ENCODE measurements at places on chromosomes 3 and 15.

- peak; percentile 80 for DNase-seq
Measured at GRCh38 chr15:75452865-75453702, 1.6 kb upstream of the SIN3A start.

DNA sequence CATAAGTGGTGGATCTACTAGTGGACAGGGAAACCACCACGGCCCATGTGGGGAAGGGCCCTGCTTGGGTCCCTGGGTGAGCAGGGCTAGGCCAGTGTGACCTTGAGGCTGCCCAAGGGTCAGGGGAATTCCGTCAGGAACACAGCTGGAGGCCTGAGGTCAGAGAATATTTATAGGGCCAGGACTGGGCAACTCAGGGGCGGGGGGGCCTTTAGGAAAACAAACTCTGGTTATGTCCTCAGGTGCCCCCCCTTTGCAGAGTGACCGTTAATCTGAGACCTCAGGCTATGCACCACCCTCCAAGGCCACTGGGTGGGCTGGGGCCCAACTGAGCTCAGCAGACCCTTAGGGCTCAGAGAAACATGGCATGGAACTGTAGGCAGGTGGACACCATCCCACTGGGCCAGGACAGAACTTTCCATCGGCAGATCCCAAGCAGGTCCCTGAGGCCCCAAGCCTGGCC, 2.5 kb downstream of the TWF2 start:
- no peak for DNase-seq

GRCh38 chr3:154602241-154602640, 172.3 kb upstream of the GPR149 start:
- no peak for DNase-seq

- DNase-seq: no peak
Measured at GRCh38 chr15:74235962-74236361, at the start of gene CCDC33. Gene CCDC33, plus strand, starts transcription at chr15:74236326. Its CDS starts 394 bp downstream, at chr15:74236720.

DNA sequence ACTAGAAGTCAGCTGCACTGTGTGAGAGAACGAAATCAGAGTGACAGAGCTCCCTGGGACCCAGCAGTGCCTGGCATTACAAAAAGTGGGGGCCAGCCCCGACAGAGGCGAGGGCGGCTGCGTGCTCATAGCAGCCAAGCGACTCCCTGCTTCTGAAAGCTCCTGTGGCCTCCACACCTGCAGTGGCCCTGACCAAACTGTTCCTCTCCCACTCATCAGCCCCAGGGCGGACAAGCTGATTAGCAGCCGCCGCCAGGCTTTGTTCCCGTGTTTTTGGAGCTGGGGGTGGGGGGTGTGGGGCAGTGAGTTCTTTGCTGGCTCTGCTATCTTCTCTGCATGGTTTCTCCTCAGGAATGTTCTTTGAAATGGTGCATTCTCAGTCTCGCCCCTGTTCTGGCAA, 58.1 kb downstream of the DGKG start:
- DNase-seq: no peak

GRCh38 chr15:26841941-26842340, 24.9 kb upstream of the GABRA5 start:
- DNase-seq: no peak

DNA sequence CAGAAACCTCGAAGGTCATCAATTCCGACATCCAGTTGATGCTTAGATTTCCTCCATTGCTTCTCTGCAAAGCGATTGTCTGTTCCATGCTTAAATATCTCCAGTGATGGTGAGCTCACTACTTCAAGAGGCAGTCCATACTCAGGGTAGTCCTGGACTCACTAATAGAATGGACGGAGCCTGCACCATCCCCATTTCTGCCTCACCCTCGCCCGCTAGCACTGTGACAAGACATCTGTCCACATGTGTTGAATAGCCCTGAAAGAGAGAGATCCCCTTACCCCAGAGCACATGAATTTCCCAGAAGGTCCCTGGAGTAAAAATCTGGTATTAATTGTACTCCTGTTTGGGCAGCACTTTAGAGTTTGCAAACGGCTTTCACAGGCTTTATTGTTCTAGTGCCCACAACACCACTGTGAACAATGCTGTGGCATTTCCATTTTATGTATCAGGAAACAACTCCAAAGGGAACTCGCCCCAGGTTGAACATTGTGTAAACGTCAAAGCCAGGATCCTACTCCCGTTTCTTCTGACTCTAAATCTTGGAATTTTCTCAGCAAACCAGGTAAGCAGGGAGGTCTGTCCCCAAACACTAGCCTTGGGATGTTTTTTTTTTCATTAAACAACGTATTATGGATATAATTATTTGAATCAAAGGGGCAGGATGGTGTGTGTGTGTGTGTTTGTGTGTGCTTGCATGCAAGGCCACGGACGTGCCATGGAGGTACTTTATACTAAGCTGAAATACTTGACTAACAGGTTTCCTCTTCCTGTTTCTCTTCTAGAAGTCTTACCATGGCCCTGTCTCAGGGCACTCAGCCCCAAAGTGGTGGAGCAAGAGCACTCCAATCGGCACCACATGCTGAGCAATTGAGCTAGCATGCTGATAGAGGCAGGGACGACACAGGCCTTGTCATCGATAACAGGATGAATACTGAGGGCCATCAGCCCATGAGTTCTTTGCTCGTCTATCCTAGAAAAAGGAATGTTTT, 198.3 kb downstream of the OPA1 start:
- DNase-seq: no peak

GRCh38 chr15:94930960-94931359, 699.6 kb downstream of the MCTP2 start:
- no peak for DNase-seq

DNA sequence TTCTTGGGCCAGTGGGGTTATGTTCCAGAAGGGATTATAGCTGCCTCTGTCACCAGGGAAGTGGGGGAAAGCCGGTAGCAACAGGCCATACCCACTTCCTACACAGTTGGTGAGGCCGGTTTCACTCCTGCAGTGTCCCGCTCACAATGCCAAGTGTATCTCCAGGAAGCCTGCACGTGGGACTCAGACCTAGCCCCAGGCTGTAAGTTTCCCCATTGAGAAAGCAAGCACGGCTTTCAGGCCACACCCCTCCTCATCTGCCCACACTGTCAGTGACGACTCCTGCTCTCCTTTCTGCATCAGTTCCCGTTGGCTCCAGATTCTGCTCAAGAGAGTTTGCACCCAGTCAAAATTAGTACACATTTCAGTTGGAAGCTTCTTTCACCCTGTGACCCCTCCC, 51.6 kb upstream of the CPOX start:
- no peak for DNase-seq

- no peak for DNase-seq
Measured at GRCh38 chr3:188975600-188976314, 196.0 kb upstream of the TPRG1 start.

DNA sequence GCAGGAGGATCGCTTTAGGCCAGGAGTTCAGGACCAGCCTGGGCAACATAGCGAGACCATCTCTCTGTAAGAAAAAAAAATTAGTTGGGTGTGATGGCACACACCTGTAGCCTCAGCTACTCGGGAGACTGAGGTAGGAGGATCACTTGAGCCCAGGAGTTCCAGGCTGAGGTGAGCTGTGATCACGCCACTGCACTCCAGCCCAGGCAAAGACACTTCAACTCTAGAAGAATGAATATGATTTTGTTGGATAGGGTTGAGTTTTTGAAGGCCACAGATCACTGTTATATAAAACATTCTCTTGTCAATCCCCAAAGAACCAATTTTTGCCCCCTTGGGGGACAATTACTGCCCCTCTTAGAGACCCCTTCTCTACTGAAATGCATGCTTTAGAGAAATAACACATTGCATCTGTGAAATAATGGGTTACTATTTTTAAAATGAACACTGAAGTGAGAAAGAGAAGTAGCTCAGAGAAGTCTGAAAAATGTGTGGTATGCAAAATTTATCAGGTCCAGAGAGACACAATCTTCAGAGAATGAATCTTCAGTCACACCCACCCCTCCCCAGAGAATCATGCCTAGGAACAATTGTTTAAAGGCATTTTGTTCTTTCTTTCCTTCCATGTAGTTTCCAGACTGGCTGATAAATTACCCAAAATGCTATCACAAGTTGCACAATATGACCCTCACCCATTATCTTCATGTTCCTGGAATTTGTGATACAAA, 42.7 kb downstream of the METTL6 start:
- peak; percentile 12 for DNase-seq

- no peak for DNase-seq
Measured at GRCh38 chr3:121463745-121464144, 82.0 kb downstream of the POLQ start.

- no peak for DNase-seq
Measured at GRCh38 chr15:31367730-31368344, 41.2 kb downstream of the KLF13 start.

DNA sequence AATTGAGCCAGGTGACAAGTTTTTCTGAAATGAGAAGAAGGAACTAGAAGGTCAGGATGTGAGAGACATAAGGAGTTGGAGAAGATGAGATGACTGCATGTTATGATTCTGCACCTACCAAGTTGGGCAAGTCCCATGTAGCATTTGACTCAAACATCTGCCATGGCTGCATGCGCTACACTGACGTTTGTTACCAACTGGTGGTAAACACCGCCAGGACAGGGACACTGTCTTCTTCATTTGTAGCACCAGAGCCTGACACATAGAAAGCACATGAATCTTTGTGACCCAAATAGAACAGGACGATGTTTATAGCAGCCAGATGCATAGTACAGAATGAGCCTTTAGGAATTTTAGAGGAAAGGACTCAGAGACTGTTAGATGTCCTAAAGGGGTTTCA, 236.7 kb downstream of the MYRIP start:
- no peak for DNase-seq

GRCh38 chr3:138849222-138849940, 14.7 kb upstream of the PIK3CB start:
- no peak for DNase-seq

DNA sequence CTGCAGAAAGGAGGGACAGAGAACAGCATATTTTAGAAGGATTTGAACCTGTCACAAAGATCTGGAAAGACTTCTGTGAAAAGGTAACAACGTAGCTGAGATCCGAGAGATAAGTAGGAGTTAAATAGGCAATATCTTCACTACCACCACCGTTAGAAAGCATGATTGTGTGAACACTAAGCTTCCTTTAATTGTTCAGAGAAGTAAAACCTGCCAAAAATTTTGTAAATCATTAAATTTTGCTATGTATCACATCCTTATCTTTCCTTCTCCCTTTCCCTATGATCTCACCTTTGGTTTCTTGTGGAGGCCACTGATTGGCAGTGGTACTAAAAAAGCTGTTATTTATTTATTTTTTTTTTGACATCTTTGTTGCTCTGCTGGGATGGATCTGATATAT, 346.9 kb downstream of the NLGN1 start:
- DNase-seq: no peak

GRCh38 chr15:40398413-40398873, 7.2 kb upstream of the IVD start:
- no peak for DNase-seq

DNA sequence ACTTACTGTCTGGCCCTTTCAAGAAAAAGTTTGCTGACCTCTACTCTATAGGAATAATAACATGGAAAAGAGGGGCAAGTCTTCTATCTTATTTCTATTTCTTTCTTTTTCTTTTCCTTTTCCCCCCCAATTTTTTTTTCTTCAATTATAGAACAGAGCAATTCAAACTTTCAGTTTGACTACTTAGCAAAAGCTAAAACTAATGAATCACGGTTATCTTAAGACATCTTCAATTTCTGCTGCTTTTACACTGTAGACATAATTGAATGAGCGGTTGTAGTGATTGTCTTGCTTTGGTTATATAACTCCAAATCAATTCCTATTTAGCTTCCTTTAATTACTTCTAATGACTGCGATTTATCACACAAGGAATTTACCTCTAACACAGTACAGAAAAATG, 74.3 kb upstream of the P2RY1 start:
- DNase-seq: no peak

DNA sequence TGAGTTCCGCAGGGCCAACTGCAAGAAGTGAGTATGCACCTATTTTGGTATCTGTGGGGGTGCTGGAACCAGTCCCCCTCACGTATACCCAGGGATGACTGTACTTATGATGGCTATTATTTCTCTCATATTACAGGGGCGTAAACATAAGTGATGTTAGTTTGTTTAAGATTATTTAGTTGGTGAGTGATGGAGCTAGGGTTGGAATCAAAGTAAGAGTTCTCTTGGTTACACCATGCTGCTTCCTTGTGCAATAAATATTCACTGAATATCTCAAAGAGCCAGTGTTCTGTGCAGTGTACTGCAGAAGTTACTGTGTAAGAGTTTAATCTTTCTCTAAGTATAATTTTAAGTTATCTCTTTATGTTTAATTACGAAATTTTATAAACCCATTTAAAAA, 12.8 kb upstream of the UTS2B start:
- DNase-seq: no peak

GRCh38 chr3:120429921-120430361, 20.9 kb downstream of the FSTL1 start:
- peak; percentile 32 for DNase-seq

GRCh38 chr15:95087253-95087609, 855.9 kb downstream of the MCTP2 start:
- DNase-seq: no peak

DNA sequence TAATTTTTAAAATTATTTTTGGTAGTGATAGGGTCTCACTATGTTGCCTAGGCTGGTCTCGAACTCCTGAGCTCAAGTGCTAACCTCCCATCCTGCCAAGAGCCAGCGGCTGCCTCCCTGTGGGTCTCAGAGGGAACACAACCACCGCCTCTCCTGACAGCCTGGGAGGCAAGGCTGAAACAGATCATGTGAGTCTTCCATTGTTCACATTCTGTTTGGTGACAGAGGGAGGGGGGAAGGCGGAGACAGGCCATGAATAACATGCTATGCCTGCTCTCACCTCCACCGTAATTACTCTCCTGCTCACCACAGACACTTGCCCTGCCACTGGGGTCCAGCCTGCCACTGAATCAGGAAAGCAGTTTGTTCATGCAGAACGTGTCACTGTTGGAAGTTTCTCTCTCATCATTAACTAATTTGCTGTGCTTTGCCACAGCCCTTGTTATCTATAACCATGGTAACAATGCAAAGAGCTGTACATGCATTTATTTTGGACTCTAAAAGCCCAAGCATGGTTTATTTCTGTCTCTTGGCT, 78.4 kb upstream of the RASGRF1 start:
- no peak for DNase-seq

GRCh38 chr15:81024265-81024872, 23.6 kb downstream of the TLNRD1 start:
- DNase-seq: no peak

DNA sequence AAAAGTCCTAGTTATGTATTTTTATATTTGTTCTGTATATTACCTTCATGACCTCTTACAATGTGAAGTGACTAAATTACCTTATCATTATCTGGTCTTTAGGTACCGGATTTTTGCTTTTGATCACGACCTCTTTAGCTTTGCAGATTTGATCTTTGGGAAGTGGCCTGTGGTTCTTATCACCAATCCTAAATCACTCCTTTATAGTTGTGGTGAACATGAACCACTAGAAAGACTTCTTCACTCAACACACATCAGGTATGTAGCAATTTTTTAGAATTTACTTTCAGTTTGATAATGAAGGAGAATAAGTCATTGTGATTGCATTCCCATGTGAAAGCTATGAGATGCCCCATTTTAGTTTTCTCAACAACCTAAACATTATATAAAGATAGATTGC, 18.3 kb downstream of the TMEM62 start:
- DNase-seq: no peak

GRCh38 chr3:96430079-96430478, 384.3 kb upstream of the EPHA6 start:
- no peak for DNase-seq

GRCh38 chr15:71971905-71972304, 146.0 kb downstream of the MYO9A start:
- no peak for DNase-seq

- no peak for DNase-seq
Measured at GRCh38 chr3:61015859-61016258, 235.4 kb downstream of the FHIT start.

- DNase-seq: no peak
Measured at GRCh38 chr3:30520699-30521098, 85.7 kb upstream of the TGFBR2 start.

Data from suprapubic skin (tissue), 4 donors.